BE2C (cell line): ENCODE measurements at places on chromosomes 3 and 15.

DNA sequence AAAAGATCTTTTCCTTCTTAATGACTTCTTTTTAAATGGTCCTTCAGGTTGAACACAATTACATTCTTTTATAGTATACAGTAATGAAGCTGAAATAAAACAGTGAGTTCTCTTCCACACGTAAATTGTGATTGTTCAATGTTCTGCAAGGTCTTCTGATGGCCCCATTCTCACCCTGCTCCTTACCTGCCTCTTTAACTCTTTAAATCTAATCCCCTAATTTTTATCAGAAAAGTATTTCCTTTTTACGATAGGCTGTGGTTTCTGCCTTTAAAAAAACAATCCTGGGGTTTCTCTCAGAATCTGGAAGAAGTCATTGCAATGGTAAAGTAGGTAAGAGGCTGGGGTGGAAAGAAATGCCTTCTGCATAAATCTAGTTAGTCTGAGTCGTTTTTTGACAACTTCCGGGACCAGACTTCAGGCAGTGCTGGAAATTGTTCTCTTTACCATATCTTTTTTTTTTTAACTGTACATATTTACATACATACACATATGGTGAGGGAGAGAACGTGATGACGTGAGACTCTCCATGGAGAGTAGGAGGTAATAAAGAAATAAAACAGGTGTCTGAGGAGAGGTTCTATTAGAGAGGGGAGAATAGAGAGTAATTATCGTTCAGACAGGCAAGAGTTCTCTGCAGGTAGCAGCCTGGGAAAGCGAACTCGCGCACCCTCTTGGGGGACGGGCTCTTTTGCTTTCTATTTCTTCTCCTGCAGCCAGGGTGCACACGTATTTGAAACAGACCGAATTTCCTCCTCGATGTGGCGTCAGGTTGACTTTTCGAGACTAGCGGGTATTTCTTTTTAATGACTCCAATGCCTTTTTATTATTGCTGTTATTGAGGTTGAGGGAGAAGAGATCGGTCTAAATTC is at the start of gene SIDT1:
SIDT1 (plus strand) TSS at position 730 of the 872 bp plus-strand sequence. CDS start 467 bp downstream, outside the sequence.
- DNase-seq, result no peak

GRCh38 chr3:65963787-65964677 is 74.7 kb downstream of the MAGI1 start:
- no peak for DNase-seq

DNA sequence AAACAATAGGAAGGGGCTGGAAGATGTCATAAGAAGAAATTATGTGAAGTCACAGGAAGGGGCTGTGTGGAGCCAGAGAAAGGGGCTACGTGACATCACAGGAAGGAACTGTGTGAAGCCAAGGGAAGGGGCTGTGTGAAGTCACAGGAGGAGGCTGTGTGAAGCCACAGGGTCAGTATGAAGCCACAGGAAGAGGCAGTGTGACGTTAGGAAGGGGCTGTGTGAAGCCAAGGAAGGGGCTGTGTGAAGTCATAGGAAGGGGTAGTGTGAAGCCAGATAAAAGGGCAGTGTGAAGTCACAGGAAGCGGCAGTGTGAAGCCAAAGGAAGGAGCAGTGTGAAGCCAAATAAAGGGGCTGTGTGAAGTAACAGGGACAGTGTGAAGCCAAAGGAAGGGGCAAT is 32.5 kb downstream of the GASK1A start:
- DNase-seq, result no peak

- DNase-seq, result no peak
These were observed 69.4 kb upstream of the PLXNA1 start for GRCh38 chr3:126913524-126913923.

DNA sequence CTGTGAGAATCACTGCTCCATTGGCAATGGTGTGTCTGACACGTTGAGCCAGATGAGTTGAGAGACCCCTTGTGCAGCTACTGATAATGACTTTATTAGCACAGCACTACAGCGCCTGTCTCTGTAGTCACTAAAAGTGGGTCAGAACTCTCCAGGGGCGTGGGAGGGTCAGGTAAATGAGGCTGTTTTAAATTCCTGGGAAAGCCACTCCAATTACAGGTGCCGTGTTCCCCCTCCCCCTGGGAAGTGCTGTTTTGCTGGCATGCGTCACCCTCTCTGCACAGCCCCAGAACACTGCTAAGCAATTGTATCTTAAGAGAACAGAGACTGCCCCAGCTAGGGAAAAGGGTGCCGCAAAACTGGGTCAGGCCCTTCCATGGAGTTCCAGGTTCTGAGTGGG is 21.5 kb upstream of the CPNE9 start:
- no peak for DNase-seq

GRCh38 chr3:177451301-177451750 is 254.0 kb upstream of the TBL1XR1 start:
- no peak for DNase-seq

GRCh38 chr3:127645371-127646015 is 16.5 kb downstream of the PODXL2 start:
- no peak for DNase-seq

GRCh38 chr3:53216723-53217122 is 39.1 kb downstream of the TKT start:
- no peak for DNase-seq
